Stimulated activated naive CD4-positive, alpha-beta T cell treated with Interleukin-2 at 50 U/mL for 16 hours (primary cell): ENCODE measurements at places on chromosomes 3 and 15.
A peak's percentile ranks its signal among the peaks of the same experiment; 100 is the strongest.

DNA sequence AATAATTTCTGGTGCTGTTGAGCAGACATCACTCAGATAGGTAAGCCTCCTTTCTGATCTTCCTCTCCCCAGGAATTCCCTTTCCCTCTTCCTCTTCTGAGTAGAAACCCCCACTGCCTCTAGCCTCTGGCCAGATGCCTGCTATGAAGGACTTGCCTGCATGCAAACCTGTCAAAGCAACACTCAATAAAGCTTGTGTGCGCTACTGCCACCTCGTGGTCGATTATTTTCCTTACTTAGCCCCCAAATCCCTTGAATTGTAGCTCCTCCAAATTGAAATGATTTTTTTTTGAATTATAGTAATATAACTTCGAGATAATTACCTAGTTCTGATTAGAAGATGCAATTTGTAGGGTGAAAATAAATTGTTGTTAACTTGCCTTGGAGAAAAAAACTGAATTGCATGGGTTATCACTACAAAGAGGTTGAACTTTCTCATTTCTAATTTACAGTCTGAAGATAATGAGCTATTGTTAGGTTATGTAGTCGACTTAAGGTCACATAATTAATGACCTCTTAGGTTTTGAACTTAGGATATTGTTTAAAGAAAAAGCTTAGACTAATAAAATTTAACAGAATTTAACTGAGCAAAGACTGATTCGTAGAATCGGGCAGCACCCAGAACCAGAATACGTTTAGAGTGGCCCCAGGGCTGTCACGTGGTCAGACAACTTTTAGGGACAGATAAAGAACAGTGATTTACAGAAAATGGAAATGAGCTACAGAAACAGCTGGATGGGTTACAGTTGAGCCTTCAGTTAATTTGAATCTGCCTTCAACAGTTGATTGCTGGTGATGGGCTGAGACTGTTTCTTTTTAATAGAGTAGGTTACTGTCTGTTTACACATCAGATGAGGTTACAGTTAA, 269.3 kb downstream of the ARPP21 start:
- no peak for DNase-seq

GRCh38 chr3:77042882-77043281, 3.0 kb downstream of the ROBO2 start:
- no peak for DNase-seq

- DNase-seq: no peak
These were observed 52.7 kb downstream of the TLE3 start for GRCh38 chr15:70045045-70045444.

- no peak for DNase-seq
These were observed 60.2 kb downstream of the MAP3K13 start for GRCh38 chr3:185423178-185423577.

DNA sequence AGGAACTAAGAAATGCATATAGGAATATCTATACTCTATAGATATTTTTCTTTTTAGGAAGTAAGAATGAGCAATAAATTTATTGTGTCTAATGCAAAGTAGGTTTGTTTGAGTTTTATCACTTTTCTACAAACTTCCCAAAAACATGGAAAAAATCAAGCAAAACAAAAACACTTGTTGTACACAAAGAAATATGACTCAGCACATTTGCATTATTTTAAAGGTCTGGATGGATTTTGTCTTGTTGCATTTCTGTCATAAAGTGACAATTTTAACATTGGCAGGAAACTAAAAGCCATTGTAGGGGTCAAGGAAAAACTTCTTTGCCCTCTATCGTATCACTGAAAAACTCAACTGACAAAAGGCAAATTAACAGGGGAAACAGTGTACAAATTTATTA, 267.2 kb downstream of the PYDC2 start:
- no peak for DNase-seq

DNA sequence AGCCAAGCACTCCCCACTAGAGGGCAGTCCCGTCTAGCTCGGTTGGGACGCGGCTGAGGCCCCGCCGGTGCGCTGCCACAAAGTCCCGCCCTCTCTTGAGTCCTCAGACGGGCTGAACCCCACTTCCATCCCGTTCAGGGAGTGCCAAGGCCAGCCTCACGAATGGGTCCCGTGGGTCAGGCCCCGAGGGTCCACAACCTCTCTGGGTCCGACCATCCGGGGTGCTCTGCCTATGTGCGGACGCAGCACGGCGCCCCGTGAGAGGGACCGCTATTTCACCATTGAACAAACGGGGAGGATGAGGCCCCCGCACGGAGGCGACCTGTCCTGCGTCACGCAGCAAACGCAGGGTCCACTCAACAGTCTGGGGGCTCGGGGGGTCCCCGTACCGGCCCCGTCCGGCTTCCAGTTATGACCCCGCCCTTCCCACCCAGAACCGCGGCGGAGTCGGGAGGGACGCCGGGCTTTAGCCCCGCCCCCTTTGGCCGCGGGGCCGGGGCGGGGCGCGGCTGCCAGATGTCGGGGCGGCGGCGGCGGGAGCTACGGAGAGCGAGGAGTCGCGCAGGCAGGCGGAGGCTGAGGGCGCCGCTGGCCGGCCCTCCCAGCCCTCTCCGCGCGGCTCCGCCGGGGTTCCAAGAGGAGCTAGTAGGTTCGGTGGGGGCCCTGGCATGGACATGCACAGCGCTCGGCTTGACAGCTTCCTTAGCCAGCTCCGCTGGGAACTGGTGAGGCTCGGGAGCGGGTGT, at the start of gene INKA1:
INKA1 (plus strand) TSS at position 543 of the 746 bp plus-strand sequence; CDS start at position 675, 132 bp downstream.
- peak; percentile 84 for DNase-seq

- DNase-seq: no peak
These were observed 110.6 kb downstream of the DTWD1 start for GRCh38 chr15:49731187-49732099.

DNA sequence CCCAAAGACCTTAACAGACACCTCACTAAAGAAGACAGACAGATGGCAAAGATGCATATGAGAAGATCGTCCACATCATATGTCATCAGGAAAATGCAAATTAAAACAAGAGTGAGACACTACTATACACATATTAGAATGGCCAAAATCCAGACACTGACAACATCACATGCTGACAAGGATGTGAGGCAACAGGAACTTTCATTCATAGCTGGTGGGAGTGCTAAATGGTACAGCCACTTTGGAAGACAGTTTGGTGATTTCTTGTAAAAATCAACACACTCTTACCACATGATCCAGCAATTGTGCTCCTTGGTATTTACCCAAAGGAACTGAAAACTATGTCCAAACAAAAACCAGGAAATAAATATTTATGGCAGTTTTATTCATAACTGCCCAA, 17.6 kb downstream of the CHDH start:
- DNase-seq: no peak

GRCh38 chr3:177362626-177363025, 165.3 kb upstream of the TBL1XR1 start:
- no peak for DNase-seq

GRCh38 chr3:47614788-47615187, 36.1 kb upstream of the CSPG5 start:
- no peak for DNase-seq

- DNase-seq: no peak
These were observed 35.2 kb downstream of the ETV5 start for GRCh38 chr3:186073641-186074040.

GRCh38 chr3:126136428-126137220, 43.8 kb downstream of the ALDH1L1 start:
- no peak for DNase-seq

DNA sequence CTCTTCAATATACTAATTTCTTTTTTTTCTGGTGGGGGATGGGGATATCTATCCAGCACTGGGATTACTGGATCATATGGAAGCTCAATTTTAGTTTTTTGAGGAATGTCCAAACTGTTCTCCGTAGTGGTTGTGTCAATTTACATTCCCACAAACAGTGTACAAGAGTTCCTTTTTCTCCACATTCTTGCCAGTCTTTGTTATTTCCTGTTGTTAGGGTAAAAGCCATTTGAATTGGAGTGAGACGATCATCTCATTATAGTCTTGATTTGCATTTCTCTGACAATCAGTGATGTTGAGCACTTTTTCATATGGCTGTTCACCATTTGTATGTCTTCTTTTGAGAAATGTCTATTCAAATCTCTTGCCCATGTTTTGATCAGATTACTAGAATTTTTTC, 12.8 kb upstream of the WDR49 start:
- no peak for DNase-seq

GRCh38 chr15:95698951-95699350, 631.5 kb upstream of the NR2F2 start:
- DNase-seq: no peak

DNA sequence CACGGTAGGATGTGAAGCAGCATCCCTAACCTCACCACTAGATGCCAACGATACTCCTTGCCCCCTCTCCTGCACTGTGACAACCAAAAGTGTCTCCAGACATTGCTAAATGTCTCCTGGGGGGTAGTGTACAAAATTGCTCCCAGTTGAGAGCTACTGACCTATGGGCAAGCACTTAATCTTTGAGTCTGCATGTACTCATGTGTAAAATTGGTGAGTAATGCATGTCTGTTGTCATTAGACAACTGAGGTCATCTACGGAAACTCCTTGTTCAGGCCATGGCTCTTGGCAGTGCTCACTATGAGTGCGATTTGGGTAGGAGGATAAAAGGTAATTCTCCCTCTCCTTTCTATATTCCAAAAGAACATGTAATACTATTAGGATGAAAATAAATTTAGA, 29.2 kb downstream of the PDHB start:
- no peak for DNase-seq

DNA sequence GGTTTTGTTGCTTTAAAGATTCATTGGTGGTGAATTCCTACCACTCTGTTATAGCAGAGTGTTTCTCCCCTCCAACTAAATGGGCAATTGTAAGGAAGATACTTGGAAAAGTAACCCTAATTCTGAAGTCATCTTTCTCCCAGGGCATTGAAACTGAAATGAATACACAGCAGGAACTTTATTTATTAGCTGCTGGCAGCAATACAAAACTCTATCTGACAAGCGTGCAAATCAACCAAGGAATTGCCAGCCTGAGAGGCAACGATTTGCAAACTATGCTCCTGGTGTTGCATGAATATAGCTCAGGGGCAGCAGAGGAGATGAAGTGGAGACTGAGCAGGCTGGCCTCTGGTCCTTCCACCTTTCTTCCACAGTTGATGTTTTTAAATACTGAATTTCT, 48.9 kb downstream of the CD200R1 start:
- DNase-seq: no peak

- no peak for DNase-seq
These were observed 116.6 kb downstream of the SEC22A start for GRCh38 chr3:123318374-123318773.

- DNase-seq: no peak
These were observed 265.3 kb downstream of the CD47 start for GRCh38 chr3:107825556-107825955.

GRCh38 chr3:59737241-59737640, 687.4 kb upstream of the CFAP20DC start:
- DNase-seq: no peak

GRCh38 chr3:114671741-114672510, 378.1 kb downstream of the TIGIT start:
- no peak for DNase-seq

DNA sequence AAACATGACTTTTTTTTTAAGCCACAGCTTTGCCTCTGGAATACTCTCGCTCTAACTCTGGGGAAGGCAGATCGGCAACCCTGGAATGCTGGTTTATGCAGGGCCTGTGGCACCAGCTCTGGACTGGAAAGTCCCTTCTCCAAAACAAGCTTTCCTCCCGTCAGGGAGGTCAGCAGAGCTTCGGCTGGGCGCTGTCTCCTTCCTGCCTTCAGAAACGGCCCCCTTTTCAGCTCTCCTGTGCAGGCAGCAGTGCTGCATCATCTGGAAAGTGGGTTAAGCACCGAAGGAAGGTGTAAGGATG, 42.7 kb upstream of the SKOR1 start:
- DNase-seq: no peak

- DNase-seq: no peak
These were observed 117.3 kb upstream of the FLNB start for GRCh38 chr3:57890874-57891273.

- no peak for DNase-seq
These were observed 156.9 kb downstream of the MEGF11 start for GRCh38 chr15:66096688-66097058.

DNA sequence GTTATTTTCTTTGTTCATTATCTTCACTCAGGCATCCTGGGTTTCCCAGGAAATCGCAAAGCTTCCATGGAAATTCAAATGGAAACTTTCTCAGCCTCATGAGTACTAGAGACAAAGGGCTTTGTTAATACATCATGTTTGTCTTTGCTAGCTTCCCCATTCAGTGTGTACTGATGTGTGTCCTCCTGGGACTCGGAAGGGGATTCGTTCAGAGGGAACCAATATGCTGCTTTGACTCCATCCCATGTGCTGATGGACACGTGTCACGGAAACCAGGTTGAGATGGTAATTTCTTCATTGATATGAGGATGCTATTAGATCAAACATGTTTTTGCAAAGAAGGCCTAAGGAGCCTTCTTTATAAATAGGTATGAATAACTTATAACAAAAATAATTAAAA, 87.0 kb upstream of the KCNAB1 start:
- DNase-seq: no peak

GRCh38 chr3:30342318-30343060, 263.9 kb upstream of the TGFBR2 start:
- no peak for DNase-seq

DNA sequence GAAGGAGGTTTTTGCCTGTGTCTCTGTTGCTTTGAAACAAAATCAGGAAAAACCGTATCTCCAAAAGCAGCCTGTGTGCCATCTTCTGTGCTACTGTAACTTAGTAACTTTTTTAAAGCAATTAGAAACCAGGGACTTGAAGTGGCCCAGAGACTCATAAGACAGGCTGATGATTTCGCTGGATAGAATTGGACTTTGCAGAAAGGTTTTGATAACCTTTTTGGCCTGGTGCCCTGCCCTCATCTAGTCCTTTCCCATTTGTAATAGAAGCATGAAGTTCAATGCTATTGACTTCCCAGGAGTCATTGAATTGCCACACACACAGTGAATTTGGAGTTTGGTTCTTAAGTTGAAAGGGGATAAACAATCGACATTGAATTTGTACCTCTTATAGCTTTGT, 157.2 kb downstream of the PTPRG start:
- DNase-seq: no peak

- DNase-seq: no peak
These were observed 41.9 kb upstream of the MAP4 start for GRCh38 chr3:48058091-48058490.
